ENCODE measurements at places on chromosomes 4 and X.

DNA sequence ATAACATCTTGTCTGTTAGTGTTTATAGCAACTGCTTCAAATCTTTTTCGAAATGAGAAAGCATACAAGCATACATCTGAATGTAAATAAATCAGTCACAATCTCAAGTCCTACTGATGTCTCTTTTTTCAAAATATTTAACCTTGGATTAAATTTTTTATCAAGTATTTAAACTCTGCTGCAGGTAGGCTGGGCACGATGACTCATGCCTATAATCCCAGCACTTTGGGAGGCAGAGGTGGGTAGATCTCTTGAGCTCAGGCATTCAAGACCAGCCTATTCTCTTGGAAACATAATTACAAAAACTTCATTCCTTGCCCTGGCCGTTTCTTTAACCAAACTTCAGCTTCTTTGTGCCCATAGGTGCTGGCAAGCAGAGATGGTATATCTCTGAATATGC lies 540.3 kb upstream of the GALNT7 start:
- DNase-seq, result peak; percentile 7

- no peak for DNase-seq
Observed at GRCh38 chrX:65994519-65995506, 45.1 kb downstream of the VSIG4 start.

GRCh38 chr4:125101719-125102118 lies 213.0 kb upstream of the FAT4 start:
- no peak for DNase-seq

GRCh38 chr4:114088481-114088880 lies 109.0 kb upstream of the ARSJ start:
- DNase-seq, result no peak

DNA sequence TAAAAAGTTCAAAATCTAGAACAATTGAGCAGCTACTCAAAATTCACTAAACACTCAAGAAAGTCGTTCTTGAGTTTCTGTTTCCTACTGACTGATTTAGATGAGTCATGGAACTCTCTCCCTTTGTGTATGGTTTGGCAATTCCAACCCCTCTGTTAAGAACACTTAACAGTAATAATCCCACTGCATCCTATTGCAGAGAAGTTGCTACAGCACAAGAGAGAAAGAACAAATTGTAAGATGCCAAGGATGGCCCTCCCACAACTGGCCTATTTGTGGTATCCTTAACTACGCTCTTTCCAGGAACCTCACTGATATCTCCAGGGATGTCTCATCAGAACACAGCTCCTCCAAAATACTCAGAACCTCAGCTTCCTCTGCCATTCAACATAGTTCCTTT lies 701.8 kb upstream of the TENM3 start:
- no peak for DNase-seq

DNA sequence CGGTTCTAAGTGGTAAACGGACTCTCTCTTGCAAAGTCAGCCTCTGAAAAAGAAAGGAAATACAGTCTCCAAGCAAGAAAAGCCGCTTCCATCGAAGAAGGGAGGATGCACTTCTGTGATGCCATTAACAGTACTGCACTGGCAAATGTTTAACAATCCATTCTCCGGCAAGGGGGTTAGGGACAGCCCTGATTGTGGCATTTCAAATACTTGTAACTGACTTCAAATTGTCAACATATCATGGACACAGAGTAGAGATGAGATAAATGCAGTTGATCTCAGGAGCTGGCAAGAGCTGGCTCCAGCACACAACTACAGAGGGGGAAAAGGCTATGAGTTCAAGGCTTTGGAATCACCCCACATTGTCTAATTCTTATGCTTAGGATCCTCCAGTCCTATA lies 146.8 kb downstream of the SLC7A11 start:
- DNase-seq, result no peak

GRCh38 chr4:104486716-104487504 lies 7.8 kb downstream of the CXXC4 start:
- DNase-seq, result no peak

GRCh38 chr4:91527056-91527455 lies 776.7 kb upstream of the GRID2 start:
- DNase-seq, result peak; percentile 6
